AG08395 (cell line): ENCODE measurements at places on chromosomes 4 and X.

GRCh38 chrX:18877469-18877868, 106.4 kb downstream of the PHKA2 start:
- no peak for DNase-seq

- no peak for DNase-seq
These were observed 1.7 kb upstream of the GATA1 start for GRCh38 chrX:48784726-48785125.

- DNase-seq = no peak
These were observed 758 bp downstream of the SDAD1 start for GRCh38 chr4:75989846-75990528.

DNA sequence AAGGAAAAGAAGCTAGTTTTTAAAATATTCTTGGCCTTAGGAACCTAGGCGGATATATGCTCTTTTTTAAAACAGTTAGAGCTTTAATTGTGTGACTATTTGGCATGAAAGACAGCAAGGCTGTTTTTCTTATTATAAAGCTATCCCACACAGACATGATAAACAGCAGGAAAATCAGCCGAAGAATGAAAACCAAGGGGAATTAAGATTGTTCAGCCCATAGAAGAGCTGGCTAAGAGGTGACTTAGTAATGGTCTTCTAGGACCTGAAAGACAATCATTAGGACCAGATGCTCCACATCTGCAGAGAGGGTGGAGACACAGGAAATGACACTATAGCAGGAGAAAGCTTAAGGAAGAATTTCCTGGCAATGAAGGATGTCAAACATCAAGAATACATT, 171.4 kb upstream of the NRK start:
- DNase-seq = no peak

GRCh38 chr4:121574618-121575017, 122.2 kb downstream of the ANXA5 start:
- no peak for DNase-seq

GRCh38 chr4:184765473-184766340, 31.8 kb upstream of the CENPU start:
- DNase-seq = no peak

GRCh38 chr4:87240341-87240740, 19.9 kb upstream of the KLHL8 start:
- DNase-seq = no peak

- DNase-seq = peak; percentile 19
These were observed 5.2 kb upstream of the RBMXL3 start for GRCh38 chrX:115183980-115184379.

DNA sequence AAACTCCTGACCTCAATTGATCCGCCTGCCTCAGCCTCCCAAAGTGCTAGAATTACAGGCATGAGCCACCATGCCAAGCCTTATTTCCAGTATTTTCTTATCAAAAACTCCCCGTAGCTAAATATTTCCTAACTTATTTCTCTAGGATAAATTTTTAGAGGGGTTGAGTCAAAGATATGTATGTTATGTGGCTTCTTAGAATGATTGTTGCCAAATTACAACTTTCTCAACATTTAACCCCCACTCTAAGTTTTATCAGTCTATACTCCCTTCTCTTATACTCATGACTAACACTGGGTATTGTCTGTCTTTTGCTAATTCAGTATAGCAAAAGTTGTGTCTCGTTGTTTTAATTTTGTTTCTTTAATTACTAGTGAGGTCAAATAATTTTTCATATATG, 187.7 kb upstream of the LNX1 start:
- DNase-seq = no peak

GRCh38 chr4:118920247-118920646, 31.6 kb downstream of the SYNPO2 start:
- DNase-seq = no peak

GRCh38 chr4:8316251-8316771, 46.8 kb downstream of the HTRA3 start:
- no peak for DNase-seq

DNA sequence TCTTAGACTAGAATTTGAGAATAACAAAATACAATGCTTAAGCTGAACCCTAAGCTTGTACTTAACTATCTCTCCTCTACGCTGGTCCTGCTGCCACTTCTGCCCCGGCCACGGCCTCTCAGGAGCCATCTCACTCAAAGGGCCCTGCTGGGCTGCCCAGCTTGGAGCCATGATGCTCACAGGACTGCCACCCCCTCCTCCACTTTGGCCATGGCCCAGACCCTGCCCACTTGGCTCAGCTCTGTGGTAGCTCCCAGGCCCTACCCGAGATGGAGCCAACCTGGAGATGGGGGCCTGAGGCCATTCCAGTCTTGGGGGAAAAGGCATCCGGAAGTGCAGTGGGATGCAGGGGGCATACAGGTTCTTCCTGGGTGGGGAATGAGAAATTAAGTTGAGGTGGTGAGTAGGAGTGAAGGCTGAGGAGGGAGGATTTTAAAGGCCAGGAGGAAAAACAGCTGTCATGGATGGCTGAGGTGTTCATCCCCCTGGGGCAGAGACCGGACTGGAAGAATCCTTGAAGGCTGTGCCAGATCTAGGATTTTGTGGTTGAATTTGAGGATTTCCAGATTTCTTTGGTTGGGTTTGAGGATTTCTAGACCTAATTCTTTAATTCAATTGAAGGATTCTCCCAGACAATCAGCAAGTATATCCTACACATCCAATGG, 824 bp downstream of the SASH3 start:
- no peak for DNase-seq

DNA sequence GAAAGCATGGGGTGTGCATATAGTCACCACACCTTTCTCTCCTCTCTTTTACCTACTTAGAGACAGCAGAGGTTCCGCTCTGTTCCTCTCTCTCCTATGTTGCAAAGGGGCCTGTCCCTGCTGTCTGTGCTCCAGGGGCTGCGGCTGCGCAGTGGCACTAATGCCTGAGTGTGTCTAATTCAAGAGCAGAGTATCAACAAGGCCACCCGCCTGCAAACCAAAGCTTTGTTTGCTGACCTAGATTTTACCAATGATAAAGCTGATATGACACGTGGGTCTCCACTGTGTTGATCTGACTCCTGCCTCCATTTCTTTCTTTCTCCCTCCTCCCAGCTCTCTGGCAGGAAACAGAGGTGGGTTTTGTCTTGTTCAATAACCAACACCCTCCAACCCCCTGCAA, 74.9 kb downstream of the NSG1 start:
- DNase-seq = no peak

DNA sequence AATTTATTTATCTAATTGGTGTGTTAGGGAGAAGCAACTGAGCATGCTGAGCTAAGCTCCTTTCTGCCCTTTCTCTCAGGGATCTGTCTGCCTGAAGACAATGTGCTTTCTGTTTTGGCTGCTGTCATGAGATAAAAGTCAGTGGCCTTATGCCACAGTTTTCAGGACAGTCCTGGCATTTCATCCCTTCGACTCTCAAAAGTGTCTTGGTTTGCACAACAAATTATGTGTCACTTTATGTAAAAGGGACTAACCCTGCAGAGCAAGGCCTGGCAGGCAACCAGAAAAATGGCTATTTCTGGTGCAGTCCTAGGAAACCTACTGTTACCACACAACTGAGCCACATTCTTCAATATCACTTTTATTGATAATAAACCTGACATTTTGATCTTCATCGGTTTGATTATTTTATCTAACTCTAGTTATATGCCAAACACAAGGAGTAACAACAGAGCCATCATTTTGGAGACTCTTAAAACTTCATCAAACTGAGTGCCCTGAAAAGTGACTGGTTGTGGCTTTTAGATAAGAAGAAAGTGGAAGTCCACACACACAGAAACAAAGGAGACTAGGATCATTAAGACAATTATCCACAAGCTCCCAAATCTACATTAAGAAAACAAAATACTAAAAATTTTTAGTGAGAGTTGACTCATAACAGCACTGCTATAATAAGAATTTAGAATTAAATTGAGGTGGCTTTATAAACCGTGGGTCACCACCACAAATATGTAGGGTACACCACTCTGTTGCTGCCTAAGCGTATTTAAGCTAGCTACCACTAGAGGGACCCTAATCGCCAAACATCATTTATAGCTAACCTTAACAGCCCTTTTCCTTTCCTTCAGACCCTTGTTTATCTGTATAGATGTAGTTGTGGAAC, 95.9 kb upstream of the PTPN13 start:
- peak; percentile 65 for DNase-seq
